LHCN-M2 (cell line): ENCODE measurements at places on chromosomes 4 and X.

DNA sequence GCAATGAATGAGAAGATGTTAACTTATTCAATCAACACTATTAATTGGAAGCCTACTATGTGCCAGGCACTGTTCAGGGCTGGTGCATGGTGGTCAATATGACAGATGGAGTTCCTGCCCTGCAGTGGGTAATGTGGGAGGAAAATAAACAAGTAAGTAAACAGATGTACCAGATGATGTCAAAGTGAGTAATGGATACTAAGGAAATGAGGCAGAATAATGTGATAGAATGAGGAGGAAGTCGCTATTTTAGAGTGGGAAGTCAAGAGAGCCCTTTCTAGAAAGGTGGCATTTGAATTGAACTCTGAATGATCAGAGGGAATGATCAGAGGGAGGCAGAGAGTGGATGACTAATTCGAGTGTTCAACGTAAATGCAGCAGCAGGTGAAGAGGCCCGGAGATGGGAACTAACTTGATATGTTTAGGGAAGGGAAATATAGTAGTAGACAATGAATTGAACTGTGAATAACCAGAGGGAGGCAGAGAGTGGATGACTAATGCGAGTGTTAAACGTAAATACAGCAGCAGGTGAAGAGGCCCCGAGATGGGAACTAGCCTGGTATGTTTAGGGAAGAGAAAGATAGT is 48.3 kb downstream of the HMGB3 start:
- no peak for DNase-seq

DNA sequence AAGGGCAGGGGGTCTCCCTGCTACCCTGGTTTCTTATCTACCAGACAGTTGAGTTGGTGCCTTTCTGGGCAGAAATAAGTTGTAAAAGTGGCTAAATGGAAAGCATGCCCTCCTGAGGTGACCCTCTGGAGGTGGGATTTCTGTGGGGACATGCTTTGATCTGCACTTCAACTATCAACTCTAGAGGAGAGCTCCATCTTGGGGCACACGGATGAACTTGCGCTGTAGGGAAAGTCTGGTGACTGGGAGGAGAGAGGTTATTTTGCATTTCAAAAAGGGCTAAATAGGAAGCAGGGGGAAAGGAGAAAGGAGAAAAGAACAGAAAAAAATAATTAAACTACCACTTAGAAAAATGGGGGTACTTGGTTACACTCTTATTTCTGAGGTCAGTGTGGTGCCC is 12.7 kb upstream of the RHOXF2B start:
- DNase-seq: no peak

- no peak for DNase-seq
Measured at GRCh38 chr4:136737066-136737465, 795.2 kb downstream of the PCDH18 start.

GRCh38 chr4:182893474-182894080 is 23.6 kb downstream of the DCTD start:
- no peak for DNase-seq

DNA sequence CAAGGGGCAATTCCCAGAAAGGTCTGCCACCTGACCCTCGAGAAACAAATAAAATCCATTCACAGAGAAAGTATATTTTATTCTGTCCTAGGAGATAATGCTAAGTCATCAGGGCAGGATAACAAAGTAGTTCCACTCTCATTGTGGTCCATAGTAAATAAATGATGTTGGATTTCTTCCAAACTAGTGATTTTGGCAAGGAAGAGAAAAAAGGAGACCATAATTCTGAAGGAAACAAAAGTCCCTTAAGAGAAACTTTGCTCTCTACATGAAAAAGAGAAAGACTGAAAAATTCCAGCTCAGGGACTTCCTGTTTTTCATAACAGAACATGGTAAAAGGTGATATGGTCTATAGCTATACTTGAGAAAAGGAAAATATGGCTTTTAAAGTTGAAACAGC is 71.5 kb upstream of the DDX60 start:
- no peak for DNase-seq

DNA sequence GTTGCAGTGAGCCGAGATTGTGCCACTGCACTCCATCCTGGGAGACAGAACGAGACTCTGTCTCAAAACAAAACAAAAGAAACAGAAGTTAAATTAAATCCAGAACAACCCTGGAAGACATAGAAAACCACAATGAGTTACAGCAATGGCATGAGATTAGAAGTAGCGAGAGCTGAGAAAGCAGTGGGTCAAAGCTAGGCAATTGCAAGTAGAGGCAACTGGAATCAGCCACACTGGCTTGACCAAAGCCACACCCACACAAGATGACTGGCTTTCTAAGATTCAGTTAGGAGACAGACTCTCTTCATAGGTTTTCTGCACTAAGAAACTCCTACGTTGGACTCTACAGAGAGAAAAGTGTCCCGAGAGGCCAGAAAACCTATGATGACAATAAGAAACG is 443.0 kb downstream of the GPM6A start:
- DNase-seq: peak; percentile 48

DNA sequence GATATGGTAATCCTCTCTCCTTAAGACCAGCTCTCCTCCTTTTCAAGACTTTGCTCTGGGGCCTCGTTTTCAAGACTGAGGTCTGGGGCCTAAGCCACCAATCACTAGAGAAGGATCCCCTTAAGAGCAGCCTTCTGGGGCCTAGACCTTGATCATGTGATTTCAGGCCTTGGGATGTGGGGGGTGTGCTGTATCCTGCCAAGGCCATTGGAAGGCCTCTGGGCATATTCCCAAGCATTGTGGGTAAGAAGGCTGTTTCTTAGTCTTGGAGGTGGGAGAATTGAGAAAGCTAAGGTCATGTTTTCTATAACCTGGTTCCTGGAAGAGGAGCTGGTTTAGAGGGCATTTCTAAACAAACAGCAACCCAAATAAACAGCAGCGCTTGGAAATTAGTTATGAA is 12.1 kb downstream of the TMEM164 start:
- DNase-seq: no peak

GRCh38 chr4:153141238-153141637 is 63.0 kb upstream of the TRIM2 start:
- no peak for DNase-seq

- DNase-seq: no peak
Measured at GRCh38 chr4:76641758-76642157, 206.7 kb downstream of the SHROOM3 start.

- no peak for DNase-seq
Measured at GRCh38 chr4:4923201-4923600, 63.7 kb downstream of the MSX1 start.

DNA sequence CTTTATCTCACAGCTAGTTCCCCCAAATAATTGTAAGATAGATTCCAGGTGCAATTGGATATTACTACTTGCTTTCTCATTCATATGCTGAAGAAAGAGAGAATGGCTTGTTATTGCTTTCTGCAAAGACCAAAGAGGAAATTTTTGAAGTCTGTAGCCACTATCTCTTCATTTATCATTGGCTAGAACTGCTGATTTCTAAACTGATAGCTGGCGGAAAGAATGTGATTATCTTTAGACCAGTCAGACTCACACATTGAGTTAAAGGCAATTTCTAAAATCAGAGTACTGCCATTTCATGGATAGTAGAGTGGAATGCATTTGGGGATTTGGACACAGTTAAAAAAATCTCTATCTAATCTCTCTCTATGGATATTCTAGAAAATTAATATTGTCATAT is 12.4 kb upstream of the TMPRSS11E start:
- no peak for DNase-seq

DNA sequence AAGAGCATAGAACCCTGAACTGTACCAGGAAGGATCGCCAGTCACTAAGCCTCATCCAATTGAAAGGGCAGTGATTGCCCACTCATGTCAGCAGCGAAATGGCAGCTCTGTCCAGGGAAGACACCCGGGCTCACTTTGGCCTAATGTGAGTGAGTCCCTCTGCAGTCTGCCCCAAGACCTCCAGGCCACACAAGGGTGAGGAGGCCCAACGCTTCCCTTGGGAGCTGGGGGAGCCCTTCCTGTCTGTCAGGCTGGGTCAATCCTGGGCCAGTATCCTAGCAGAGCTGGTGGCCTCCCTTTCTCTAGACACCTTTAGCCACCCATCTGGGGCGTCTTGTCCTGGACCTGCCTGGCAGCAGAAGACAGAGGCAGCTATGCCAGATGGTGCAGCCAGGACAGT is 39.6 kb upstream of the GPC4 start:
- DNase-seq: no peak
